COLO829 (cell line): ENCODE measurements at places on chromosomes 3 and 15.

DNA sequence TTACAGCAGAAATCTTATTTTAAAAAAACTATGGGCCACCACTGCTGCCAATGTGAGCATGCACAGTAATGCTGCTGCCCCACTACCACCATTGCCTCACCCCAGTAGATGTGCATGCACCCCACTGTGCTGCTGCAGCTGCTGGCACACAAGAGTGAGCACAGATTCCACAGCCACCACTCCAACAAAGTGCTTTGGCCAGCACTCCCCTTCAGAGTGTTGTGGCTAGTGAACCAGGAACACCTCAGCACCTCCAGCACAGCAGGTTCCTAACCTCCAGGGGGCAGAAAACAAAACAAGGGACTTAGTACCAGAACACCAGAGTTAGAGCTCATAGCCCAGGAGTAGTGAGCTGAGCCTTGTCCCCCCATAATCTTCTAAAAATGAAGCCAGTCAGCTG is 629.6 kb downstream of the PYDC2 start:
- no peak for DNase-seq

DNA sequence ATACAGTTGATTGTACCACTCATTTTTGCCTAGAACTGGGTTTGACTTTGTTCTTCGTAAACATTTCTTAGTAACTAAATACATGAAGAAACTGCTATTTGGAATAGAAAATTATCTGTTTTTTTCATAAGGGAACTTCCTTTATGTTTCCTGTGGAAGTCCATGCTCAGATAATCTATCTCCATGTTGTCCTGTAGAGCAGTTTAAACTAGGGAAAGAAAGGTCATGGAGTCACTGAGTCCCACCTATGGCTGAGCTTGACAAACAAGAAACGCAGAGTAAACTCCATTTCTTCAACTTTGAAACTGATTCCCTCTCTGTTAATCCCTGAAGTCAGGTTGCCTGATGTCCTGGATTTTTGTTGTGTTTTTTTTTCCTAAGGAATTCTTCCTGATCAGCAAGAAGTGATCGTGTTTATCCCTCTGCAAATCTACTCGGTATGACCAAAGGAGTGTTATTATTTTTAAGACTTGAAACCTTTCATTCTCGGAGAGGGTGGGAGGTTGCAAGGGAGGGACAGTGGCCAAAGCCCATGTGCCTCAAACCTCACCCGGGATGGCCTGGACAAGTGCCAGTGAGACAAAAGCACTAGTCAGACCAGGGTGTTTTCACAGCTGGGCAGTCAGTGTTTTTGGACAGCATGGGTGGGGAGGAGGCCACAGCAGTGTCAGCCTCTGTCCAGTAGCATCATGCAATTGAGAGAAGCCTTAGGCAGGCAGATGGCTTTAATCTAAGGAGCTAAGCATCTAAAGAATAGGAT is 129.8 kb upstream of the PHLDB2 start:
- no peak for DNase-seq

DNA sequence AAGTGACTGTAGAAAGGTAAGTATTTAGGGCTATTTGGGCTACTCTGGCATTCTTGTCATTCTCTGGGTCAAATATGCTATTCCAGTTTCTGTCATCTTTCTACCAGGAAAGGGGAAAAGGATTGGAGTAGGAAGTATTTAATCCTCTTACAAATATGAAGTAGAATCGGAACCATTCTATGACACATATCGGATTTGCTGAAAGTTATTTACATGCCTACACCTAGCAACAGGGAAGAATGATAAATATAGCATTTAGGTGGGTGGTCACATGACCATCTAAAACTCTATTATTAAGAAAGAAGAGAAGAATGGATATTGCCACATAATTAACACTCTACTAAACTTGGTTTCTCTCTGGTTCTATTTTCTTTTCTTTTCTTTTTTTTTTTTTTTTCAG is 1353.1 kb downstream of the ZPLD1 start:
- no peak for DNase-seq

GRCh38 chr3:169666076-169666375 is 2.5 kb upstream of the MECOM start:
- no peak for DNase-seq
